CD4-positive, alpha-beta T cell (primary cell): ENCODE measurements at places on chromosomes 7 and 10.

DNA sequence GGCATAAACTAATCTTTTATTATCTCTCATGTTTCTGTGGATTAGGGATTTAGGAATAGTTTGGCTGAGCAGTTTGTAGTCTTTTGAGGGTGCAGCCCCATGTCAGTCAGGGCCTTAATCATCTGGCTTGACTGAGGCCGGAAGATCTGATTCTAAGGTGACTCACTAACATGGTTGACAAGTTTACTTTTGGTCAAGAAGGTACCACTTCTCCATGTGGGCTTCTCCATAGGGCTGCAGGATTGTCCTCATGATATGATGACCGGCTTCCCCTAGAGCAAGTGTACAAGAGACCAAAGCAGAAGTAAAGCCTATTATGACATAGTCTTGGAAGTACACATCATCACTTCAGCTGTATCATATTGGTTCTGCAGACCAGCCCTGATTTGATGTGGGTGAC is 45.9 kb upstream of the OIT3 start:
- DNase-seq, result no peak

DNA sequence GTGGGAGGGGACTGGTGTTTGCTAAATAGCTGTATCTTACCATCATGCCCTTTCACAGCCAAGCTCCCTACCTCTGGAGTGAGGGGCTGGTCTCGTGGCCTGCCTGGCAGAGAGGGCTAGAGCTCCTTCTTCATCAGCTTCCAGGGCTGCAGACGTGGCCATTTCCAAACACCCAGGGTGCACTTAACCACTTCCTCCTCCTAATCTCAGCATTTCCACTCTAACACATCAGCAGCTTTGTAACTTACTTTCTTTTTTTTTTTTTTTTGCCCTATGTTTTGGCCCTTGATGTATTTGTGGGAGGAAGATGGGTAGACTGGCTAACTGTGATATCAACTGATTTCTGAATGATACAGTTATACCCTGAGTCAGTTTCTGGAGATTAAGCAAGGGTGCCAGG is 27.4 kb downstream of the LRRC4 start:
- peak; percentile 15 for DNase-seq

DNA sequence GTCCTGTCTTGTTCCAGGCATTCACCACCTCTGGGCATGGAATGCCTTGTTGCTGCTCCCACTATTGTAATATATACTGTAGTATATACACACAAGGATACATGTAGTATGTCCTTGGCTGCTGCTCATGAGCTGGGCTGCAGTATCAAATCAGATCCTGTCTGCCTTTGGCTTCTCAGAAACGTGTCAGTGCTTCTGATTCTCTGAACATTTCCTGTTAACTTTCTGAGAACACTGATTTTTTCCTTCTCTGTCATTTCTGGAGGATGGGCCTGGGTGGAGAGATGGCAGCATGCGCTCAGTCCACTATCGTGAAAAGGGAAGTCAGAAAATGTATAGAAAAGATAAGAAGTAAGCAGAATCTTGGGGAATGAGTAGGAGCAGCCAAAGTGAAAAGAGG is 12.2 kb downstream of the SFTPA2 start:
- no peak for DNase-seq

- no peak for DNase-seq
These were observed 122.3 kb downstream of the JMJD1C start for GRCh38 chr10:63343476-63343875.

DNA sequence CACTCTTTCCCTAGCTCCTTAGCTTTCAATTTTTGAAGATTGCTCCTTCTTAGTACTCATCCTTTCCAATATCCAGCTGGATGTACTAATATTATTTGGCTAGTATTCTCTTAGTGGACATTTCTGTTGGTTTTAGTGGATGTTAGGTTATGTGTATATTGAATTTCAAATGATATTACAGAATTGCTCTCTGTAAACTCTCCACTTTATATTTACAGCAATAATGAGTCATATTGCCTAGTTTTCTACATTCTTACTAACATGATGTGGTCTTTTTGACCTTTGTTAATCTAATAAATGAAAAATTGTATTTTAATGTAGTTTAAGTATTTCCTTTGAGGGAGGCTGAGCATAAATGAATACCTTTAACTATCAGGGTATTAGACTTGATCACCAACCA is 69.4 kb downstream of the BICC1 start:
- DNase-seq, result no peak

DNA sequence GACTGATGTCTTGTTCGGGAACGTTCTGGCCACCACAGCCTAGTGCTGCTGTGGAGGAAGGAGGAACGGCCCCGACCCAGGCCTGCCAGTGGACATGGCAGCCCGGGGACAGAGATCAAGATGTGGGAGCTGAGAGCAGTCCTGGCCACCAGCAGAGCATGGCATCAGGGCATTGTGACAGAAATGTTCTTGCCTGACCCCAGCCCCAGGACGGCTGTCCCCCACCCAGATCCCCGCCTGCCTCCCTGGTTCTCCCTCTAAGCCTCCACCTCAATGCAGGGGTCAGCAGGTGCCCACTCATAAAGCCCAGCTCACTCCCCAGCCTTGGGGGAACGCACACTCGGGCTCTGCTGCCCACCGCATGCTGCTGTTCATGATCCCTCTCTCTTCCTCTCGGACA is 42.9 kb upstream of the HSPA12A start:
- DNase-seq, result no peak

- DNase-seq, result no peak
These were observed 122.1 kb upstream of the EFCAB10 start for GRCh38 chr7:105703207-105703930.

- DNase-seq, result peak; percentile 78
These were observed 71.8 kb upstream of the PIK3CG start for GRCh38 chr7:106793015-106793975.

GRCh38 chr7:28055161-28055544 is 125.4 kb downstream of the JAZF1 start:
- no peak for DNase-seq

DNA sequence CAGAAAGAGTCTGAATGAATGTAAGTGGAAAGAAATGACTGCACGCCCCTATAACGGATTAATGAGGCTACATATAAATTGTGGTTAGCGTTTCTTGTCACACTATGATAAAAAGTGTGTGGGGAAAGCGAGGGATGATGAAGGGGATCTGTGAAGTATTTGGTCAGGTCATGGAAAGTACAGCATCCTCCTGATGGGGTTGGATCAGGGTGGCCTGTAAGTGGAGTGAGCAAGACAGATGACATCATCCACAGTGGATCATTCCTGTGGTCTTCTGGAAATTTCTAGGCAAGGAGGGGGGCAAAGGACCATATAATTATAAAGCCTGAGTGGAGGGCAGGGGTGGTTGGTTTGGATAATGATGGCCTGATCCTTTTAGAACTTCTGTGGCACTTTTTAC is 606.0 kb downstream of the INHBA start:
- no peak for DNase-seq

DNA sequence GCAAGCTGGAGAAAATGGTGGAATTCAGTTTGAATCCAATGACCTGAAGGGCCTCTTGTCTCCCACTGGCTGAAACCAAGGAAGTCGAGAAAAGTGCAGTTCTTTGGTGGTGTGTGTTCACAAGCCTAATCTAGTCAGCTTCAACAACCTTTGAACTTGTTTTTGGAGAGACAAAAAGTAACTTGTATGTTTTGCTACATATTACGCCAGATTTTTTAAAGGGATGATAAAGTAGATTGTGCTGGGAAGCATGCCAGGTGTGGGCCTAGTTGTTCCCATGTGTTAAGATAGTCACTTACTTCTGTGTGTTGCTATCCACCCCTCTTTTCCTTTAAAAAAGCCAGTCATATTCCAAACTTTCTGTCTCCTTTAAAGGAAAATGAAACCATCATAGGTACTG is 79.7 kb upstream of the FAM3C start:
- DNase-seq, result no peak

GRCh38 chr7:107165341-107165740 is 3.5 kb upstream of the HBP1 start:
- no peak for DNase-seq

- DNase-seq, result no peak
These were observed 100.8 kb upstream of the SFMBT2 start for GRCh38 chr10:7511612-7512011.

DNA sequence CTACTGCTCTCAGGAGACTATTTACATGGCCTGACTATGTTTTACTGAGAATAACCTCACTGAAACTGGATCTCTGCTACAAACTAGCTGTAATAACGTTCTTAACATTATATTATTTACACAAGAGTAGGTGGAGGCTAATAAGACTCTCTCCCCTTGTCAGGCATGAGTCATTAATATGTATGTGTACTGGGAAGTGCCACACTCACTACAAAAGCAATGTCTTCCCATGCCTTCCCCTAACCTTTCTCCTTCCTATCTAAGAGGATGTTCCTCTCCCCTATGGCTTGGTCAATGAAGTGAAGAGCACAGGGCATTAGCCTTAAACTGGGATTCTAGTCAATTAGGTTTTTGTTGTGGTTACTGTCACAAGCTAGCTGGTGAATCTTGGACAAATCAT is 147.9 kb downstream of the DGKB start:
- no peak for DNase-seq

DNA sequence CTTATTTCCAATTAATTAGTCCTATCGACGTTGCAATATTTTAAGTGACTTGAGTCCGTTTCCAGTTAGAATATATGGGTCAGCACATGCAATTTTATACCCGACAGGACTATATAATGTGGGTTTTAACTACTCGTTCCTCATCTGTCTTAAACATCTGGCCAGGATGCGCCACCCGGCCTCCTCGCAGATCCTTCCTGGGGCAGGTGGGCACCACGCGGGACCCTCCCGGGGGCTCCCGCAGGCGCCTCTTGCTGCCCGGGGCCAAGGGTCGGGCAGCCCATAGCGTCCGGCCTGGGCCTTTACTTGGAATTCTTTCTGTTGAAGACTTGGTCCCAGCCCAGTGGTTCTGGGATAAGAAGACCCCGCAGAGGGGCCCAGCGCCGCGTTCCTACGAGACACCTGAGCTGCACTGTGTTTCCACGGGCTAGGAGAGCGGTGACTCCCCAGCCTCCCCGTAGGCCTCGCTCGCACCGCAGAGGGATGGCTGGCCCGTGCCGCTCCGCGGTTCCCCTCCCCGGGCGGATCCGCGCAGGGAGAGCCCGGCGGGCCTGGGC is 10.1 kb upstream of the MNX1 start:
- no peak for DNase-seq

GRCh38 chr7:141752634-141753033 is 11.3 kb upstream of the TAS2R3 start:
- DNase-seq, result no peak

- DNase-seq, result no peak
These were observed 82.9 kb downstream of the FAM13C start for GRCh38 chr10:59279476-59279875.

DNA sequence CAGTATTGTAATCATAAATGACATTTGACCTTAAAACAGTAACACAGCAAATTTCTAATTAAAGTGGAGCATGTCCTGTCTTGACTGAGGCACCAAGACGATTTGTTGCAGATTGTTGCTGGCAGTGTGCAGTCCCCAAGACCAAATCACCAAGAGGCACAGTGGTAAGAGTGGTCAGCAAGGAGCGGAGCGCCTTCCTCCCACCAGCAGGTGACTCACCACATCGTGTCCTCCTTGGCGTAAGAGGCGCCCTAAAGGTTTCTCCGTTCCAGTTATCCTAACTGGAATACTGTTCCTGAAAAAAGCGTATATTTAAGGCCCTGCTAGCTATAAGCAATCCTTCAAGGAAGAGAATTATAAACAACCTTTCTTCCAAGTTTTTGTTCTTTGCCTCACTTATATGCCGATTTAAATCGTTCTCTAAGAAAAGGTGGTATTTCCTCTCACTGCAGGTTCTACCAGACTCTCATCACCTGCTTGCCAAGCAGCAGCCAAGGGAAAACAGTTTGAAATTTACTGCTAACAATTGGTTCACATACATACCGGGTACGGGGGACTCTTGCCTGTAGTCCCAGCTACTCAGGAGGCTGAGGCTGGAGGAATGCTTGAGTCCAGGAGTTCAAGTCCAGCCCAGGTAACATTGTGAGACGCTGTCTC is 10.7 kb upstream of the REPIN1 start:
- no peak for DNase-seq

DNA sequence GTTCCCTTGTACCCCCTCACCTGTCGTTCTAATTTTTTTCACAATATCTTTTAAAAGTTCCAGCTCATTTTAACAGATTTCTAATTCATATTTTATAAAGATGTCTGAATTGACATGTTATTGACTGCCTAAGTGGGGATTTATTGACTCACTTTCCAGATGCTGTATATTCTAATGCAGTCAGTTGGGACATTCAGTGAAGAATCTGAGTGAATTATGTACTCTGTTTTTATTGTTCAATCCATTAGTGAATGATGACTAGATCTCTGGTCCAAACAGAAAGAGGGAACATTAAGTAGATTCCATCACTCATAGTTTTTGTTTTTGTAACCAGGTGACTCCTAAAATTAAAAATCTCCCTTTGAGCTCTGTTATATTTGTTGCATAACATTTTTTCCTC is 54.3 kb downstream of the LOXL4 start:
- no peak for DNase-seq

- DNase-seq, result no peak
These were observed 79.5 kb upstream of the SVIL start for GRCh38 chr10:29714096-29714874.

GRCh38 chr10:59460601-59461000 is 98.3 kb upstream of the FAM13C start:
- DNase-seq, result no peak

- DNase-seq, result no peak
These were observed 105.1 kb downstream of the C10orf90 start for GRCh38 chr10:126565441-126565840.

- DNase-seq, result no peak
These were observed 190.1 kb downstream of the LRRTM3 start for GRCh38 chr10:67115972-67116371.

GRCh38 chr7:51064688-51065087 is 251.9 kb downstream of the COBL start:
- no peak for DNase-seq

GRCh38 chr7:48875045-48875916 is 49.1 kb upstream of the CDC14C start:
- no peak for DNase-seq

- DNase-seq, result no peak
These were observed 49.3 kb downstream of the HIP1 start for GRCh38 chr7:75689246-75690099.

DNA sequence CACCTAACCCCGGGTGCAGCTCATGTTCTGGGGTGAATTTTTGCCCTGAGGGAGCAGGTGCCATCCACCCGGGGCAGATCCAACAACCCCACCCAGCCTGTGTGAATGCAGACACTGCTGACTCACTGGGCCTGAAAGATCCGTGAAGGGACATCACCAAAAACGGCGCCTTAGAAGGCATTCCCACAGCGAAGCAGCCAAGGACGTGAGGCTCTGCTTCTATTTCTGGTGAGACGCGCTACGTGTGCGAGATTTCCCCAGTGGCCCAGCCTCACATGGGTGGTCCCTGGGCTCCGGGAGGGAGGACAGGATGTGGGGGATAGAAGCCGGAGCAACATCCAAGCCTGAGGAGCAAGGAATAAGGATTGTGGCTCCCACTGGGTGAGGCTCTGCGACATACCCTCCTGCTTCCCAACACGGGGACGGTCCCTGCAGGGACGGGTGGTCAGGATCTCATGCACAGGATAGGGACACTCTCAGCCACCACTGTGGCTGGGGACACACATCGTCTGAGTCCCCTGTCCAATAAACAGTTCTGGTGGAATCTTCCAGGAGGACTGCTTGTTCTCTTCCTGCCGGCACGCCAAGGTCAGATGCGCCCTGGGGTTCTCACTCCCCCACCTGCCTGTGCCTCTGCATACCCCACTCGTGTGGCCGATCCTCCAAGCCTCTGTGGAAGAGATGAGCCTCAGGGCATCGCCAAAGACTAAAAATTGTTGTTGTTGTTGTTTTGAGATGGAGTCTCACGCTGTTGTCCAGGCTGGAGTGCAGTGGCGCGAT is 70.2 kb downstream of the ZRANB1 start:
- no peak for DNase-seq
